ENCODE measurements at places on chromosomes 2 and 18. TPM values are rescaled to one million over a fixed set of nuclear protein-coding genes. Genes with fewer than 3 reads are reported as not detected.

Gene CHRNG
- 35.5 TPM for total RNA-seq

Gene HNMT
- total RNA-seq = 43.3 TPM

Gene BOK
- total RNA-seq = 25.1 TPM

Gene LHCGR
- 4.2 TPM for total RNA-seq

All from skeletal muscle tissue (tissue), 5 donors.